NCI-H187 (cell line): ENCODE measurements at places on chromosomes 4 and X.

DNA sequence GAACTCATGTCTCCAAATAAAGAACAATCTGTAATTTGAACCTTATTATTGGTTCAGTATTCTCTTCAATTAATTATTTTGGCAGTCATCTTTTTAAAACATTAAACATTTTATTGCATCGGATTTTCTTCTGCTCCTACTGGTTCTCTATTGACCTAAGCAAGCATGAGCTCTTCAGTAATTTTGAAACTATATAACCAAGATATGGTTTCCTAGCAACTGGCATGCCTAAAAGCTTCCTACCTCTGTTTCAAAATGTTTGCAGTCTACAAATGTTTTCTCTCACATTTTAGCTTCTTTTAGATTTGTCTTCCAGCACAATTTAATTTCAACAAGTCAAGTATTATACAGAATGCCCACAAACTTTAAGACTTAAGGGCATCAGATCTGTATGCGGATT is 371.3 kb downstream of the GPM6A start:
- DNase-seq, result no peak

DNA sequence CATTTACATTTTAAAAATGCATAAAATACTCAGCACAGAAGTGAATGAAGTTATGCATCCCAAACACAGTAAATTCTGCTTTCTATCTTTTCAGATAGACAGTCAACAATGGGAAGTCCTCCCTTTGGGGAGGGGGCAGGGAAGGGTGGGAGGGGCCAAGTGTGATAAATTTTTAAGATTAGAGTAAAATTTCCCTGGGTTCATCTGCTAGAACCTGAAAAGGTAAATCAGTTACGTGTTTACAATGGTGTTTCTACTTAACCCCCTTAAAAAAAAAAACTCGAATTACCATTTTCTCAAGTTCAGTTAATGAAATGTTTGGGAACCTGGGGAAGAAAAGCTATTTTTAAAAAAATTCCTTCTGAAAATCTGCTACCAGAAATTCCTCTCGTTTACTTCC is 9.1 kb downstream of the PITX2 start:
- DNase-seq, result no peak

DNA sequence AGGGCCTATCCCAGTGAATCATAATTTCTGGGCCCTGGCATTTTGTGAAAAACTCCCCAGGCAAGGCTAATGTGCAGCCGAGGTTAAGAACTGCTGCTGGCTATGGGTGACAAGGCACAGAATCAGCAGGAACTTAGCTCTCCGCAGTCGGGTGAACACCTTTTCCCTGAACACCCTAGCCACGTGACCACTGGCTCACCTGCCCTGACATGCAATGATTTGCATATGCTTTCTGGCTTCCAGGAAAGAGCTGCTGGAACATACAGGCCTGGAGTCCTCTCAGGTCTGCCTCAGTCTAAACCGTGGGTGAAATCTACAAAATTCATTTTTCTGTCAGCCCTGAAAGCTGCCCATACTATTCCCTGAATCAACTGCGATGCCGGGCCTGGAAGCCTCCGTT is 56.6 kb downstream of the ZNF827 start:
- peak; percentile 47 for DNase-seq

GRCh38 chr4:38311495-38312126 is 351.4 kb downstream of the PTTG2 start:
- no peak for DNase-seq

DNA sequence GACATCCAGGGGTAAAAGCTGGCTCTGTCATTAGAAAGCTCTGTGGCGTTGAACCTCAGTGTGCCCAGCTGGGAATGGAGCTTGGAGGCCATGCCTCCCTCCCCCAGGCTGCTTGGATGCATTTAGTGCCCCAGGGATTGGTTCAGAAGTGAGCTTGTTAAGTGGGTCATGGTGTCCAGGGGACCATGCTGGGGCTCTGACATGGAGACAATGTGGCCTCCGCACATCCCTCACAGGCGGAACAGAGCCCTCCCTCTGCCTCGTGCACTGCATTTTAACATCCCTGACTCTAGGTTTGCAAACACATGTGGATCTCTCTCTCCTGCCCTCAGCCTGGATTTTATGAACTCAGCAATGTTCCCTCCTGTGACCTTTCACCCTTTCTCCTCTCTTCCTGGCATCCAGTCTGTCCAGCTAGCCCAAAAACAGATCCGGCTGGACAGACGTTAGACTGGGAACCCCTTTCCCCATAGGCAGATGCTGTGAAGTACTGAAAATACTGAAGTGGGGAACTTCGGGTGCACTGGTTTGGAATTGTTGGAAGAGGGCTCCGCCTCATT is 81.5 kb downstream of the SORCS2 start:
- DNase-seq, result no peak

GRCh38 chr4:136650541-136651277 is 881.6 kb downstream of the PCDH18 start:
- DNase-seq, result no peak

DNA sequence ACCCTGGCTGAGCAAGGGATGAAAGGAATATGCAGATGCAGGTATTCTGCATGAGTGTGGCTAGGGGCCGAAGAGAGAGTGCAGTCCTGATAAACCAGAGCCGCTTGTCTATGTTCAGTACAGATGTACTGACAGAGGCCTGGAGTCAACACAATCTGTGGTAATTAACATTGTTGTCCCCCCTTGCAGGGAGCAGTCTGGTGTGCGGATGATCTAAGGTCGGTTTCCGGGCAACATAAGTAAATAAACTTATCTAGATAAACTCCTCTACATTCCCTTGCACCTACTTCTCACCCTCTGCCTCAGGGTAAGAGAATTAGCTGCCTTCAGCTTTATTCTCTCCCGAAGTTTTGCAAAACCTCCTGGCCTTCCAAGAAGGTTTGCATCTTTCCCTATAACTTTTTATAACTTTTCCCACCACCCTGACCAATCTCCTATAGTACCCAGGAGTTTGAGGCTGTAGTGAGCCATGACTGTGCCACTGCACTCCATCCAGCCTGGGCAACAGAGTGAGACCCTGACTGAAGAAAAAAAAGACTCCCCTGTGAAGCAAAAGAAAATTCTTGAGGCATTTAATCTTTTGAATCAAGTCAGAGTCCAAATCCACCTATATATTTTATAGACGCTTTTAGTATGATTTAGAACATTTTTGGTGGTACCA is 26.6 kb downstream of the SNX25 start:
- no peak for DNase-seq

DNA sequence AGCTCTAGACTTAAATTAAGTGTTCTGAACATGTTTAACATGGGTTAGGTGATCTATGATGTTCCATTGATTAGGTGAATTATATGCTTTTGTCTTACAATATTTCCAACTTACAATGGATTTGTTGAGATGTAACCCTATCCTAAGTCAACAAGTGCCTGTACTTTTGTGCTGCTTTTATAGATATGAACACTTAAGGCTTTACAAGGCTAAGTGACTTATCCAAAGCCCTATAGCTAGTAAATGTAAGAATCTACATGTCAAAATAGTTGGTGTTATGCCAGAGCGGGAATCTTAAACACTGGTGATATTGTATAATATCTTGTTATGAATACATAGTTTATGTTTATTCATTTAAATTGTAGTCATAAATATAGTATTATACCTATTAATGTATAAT is 1629.1 kb upstream of the IGFBP7 start:
- no peak for DNase-seq

- DNase-seq, result no peak
These were observed 23.1 kb upstream of the MECP2 start for GRCh38 chrX:154120567-154120966.

DNA sequence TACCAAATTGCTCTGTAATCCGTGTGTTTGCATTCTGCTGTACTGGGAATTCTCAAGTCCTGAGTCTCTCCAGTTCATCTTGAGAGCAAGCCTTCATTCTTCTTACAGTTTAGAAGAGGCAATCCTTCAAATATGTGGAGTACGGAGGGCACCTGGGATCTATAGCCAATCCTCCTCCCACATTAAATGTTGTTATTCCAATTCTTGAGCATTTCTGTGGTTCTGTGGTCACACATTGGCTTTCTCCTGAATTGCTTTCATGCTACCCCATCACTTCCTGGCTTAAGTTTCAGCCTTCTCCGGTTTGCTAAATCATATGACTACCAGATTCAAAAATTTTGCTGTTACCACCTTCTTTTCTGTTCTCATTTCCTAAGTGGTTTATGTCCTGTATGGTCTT is 611.1 kb downstream of the PCDH19 start:
- no peak for DNase-seq

DNA sequence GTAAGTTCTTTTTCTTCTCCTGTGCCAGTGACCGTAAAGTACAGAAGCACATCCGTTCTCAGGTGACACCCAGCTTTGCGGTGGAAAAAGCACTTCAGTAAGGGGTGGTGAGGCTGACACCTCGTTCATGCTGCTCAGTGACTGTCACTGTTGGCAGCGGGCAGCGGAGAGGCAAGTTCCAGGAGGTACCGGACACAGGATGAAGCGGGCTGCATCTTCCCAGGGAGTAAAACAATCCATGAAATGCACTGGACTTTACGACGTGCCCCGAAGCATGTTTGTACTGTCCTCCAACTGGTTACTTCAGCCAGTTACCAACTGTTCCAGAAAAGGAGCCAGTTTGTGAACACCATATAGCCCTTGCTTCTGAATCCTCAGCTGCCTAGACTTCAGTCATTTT is 110.7 kb downstream of the ZNF827 start:
- DNase-seq, result no peak

- DNase-seq, result no peak
These were observed 68.4 kb upstream of the MID1IP1 start for GRCh38 chrX:38732866-38733265.

GRCh38 chrX:5632061-5632614 is 596.5 kb downstream of the NLGN4X start:
- DNase-seq, result no peak

GRCh38 chr4:140971077-140971792 is 162.0 kb downstream of the RNF150 start:
- DNase-seq, result no peak

- DNase-seq, result no peak
These were observed 26.9 kb downstream of the IGSF1 start for GRCh38 chrX:131262200-131262599.

GRCh38 chrX:148417934-148418333 is 82.5 kb upstream of the AFF2 start:
- DNase-seq, result no peak

- no peak for DNase-seq
These were observed 216.9 kb downstream of the PTTG2 start for GRCh38 chr4:38177035-38177546.

DNA sequence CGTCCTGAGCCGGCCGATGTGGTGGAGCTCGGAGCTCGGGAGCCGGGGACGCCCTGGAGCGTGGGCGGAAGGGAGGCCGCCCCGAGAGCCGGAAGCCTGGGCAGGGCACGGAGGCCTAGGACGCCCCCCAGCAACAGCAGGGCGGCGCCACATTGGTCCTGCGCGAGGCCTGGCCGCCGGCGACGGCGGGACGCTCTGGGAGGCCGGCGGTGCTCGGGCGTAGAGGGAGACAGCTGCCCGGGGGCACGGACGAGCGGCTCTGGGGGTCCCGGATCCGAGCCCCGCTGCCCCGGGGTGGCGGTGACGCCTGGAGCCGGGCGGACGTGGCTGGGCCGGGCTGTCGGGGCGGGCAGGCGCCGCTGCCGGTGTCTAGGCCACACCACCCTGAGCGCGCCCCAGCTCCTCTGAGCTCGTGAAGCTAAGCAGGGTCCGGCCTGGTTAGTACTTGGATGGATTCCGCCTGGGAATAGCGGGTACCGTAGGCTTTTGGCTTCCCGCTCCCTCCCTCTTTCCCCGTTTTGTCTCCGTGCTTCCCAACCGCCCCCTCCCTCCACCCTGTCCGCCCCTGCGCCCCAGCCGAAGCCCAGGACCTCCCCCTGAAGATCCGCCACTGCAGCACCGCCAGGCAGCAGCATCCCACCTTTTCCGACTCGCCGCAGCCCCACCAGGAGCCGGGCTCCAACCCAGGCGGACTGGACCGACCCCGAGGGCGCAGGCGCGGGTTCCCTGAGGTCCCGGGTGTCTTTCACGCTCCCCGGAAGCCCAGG is 12.1 kb downstream of the FRG2 start:
- no peak for DNase-seq
